ENCODE measurements at places on chromosomes 16 and 17.

DNA sequence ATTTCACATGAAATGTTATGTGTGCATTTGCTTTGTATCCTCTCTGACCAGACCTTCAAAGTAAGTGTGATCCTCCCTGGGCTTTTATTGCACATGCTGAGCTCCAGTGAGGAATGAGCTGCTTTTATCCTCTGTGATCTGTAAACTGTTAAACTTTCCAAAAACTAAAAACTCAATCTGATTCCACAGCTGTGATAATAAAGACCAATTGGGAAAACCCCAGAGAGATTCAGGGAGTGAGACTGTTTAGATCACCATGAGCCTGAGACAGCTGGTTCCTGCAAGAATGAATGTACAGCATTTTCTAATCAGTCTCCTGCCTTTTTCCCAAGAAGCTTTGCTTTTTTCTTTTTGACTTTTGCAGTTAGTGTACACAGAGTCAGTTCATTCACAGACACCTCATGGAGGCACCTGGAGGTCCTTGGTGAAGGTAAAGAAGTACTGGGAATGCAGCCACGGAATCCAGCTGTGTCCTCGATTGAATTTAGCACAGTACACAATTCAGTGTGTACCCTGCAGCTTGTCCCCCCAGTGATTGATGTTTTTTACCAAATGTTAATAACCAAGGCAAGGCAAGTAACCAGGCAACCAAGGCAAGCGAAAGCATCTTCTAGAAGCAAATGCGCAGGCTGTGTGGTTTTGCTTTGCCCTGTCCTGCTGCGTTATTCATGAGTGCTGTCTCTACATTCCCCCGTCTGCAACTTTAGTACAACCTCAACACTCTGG lies 182.6 kb downstream of the LGALS9B start:
- DNase-seq: no peak

- no peak for DNase-seq
These were observed 89.8 kb downstream of the PMP22 start for GRCh38 chr17:15175356-15175755.

DNA sequence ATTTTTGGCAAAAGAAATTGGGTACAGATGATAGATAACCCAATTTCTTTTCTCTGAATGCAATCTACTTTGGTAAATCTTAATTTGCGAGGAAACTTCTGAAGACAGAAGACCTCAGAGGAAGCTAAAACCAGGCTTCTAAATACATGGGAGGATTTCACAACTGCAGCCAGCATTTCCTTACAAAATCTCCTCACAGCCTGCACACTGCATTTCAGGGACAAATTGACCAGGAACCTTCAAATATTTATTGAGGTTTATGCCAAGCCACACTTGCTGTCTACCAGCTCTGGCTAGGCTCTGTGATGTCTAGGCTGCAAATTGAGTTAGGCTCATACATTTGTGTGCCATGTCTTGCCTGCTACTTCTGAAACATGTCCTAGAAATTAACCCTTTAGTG lies 167.3 kb upstream of the CDH5 start:
- DNase-seq: no peak

DNA sequence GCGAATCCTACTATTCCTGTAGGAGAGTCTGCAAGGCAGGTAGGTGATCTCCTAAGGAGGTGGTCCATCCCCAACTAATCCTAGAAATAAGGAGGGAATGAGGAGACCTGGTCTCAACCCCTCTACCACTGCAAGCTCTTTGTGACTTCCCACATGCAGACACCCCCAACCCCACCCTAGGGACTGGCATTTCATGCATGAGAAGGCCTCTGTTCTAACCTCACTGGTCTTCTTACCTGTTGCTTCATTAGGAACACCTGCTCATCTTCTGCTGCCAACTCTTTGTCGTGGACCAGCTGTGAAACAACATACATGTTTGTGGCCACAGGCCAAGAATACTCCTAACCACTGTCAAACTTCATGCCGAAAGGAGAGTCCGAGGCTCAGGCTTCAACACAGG lies 22.6 kb downstream of the DYNC1LI2 start:
- DNase-seq: no peak

- no peak for DNase-seq
These were observed 90.9 kb upstream of the PLCG2 start for GRCh38 chr16:81688182-81688581.

DNA sequence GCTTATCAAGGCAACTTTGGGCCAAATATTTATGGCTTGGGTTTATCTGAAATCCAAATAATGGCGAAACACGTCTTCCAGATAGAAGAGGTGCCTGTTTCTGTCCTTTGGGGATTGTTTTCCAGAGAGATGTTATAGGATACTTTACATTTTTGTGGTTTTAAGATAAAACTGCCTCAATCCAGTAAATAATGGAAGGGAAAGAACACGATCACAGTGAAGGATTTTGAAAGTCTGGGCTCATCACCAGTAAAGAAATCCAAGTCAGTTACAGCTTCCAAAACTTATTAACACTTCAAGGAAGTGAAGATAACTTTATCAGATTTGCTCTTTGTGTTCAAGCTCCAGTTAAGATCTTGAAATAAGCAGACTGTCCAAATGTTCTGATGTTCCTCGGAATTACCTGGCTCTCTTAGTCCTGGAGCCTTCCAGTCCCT lies 30.1 kb downstream of the DNAH2 start:
- no peak for DNase-seq

GRCh38 chr16:86496929-86497461 lies 13.3 kb upstream of the FOXF1 start:
- no peak for DNase-seq

DNA sequence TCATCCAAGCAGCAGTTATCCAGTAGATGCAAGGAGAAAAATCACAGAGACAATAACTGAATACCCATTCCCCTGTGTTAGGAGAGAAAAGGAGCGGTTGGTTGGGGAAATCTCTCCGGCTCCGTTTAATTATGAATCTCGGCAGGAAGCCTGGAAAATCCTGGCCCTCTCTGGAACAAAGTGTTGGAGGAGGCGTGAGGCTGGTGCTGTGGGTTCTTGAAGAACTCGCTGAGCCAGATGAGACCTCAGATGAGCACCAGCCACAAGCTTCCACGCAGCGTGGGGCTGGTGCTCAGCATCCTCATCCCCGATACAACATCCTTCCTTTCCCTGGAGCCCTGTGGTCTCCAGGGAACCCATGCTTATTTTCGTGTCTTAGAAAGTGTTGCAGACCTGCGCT lies 39.7 kb downstream of the CACNG4 start:
- no peak for DNase-seq

DNA sequence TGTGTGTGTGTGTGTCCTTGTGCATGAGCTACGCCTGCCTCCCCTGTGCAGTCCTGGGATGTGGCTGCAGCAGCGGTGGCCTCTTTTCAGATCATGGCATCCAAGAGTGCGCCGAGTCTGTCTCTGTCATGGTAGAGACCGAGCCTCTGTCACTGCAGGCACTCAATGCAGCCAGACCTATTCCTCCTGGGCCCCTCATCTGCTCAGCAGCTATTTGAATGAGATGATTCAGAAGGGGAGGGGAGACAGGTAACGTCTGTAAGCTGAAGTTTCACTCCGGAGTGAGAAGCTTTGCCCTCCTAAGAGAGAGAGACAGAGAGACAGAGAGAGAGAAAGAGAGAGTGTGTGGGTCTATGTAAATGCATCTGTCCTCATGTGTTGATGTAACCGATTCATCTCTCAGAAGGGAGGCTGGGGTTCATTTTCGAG lies 22.5 kb downstream of the STAT5A start:
- DNase-seq: no peak

DNA sequence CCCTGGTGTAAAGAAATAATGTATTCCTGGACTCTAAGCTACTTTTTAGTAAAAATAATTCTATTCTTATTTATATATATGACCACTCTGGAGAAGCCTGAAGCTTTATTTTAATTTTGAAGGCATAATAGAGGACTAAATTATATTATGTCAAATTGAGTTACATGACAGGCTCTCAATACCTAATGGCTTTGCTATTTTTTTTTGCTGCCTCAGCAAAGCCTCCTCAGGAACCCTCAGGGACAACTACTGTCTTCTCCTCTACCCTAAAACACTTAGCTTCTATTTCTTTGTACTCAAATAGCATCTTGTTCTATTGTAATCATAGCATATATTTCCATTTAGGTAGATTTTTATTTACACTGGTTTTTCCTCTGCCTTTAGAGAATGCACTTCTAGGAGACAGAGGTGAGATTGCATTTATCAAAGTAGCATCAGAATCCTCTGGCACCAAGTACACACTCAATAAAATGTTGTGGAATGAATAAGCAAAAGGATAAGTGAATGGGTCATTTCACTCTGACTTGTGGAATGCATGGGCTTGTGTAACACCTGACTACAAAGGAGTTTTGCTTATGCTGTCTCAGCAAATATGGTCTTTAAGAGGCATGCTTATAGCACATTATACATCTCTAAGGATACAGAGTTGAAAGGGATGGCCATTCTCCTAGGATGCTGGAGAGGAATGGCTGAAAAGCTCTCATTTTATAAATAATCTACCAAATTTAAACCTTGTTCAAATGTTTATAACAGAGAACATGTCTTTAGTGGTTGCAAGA lies 605.2 kb downstream of the KCNJ2 start:
- DNase-seq: no peak

DNA sequence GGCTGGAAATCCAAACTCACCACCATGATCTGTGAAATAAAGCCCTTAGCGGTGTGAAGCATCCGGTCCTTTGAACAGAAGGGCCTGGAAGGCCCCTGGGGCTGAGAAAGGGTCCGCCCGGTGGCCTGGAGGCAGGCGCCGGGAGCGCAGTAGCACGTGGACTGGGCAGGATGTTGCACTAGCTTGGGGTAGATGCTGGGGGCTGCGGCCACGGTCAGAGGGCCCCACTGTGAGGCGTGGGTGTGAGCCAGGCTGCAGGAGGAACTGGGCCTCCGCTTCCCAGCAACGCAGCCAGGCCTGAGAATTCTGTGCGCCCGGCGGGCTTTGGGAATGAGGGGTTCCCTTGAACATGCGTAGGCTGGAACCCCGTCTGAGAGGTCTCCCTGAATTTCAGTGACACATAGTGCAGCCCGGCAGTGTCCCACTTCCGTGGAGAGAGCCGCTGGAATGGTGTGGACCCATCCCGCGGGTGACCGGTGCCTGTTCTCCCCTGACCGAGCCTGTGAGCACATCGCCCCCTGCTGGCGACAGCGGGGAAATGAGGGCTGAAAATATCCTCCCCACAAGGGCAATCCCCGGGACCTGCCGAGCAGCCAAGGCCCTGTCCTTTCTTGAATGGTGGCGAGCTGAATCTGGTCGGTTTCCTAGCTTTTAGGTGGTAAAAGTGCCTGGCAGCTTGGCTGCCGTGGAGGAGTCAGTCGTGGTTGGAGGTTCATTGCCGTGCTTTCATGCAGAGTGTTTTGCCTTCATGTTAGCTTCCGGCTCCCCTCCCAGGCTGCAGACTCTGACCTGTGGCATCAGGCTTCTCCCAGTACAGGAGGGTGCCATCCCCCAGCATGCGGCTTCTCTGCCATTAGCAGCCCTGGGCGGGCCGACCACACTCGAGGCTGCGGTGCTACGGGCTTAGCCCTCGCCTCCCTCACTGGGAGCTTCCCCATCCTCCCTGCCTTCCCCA lies 43.8 kb downstream of the DNAJA2 start:
- DNase-seq: peak; percentile 91

DNA sequence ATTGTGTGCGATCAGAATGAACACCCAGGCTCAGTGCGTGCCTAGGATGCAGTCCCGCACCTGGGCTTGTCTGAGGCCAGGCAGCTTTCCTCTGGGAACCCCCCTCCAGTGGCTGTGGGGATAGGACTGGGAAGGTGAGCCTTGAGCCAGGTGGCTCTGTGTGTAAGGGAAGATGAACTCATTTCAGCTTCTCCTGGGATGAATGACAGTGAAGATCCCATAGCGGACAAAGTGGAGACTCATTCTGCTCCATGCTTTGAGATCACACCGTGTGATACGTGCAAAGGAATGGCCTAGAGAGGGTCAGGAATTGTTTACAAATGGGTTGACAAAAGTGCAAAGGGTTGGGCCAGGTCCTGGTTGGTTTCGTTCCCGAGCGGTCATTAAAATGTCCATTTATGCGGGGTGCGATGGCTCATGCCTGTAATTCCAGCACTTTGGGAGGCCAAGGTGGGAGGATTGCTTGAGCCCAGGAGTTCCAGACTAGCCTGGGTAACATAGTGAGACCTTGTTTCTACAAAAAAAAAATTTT lies 15.8 kb downstream of the GPRC5C start:
- no peak for DNase-seq

- DNase-seq: no peak
These were observed 40.3 kb downstream of the WNT3 start for GRCh38 chr17:46777943-46778915.

DNA sequence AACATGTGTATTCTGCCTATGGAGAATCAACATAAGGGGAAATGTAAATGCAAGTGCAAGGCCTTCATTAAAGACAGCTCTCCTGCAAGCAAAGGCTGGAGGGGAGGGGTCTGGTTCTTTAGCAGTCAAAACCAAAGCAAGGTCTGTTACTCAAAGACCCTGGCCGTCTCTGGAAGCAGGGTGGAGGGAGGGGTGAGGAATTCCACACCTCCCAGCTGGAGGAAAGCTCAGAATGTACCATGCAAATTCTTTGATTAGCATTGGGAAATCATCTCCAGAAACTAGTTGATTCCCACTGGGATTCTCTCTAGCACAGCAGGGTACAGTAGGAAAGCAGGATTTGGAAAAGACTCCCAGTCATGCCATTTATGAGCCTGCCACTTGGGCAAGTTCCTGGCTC lies 77.3 kb upstream of the ASIC2 start:
- no peak for DNase-seq

GRCh38 chr16:63185235-63185780 lies 1149.1 kb upstream of the CDH8 start:
- no peak for DNase-seq

DNA sequence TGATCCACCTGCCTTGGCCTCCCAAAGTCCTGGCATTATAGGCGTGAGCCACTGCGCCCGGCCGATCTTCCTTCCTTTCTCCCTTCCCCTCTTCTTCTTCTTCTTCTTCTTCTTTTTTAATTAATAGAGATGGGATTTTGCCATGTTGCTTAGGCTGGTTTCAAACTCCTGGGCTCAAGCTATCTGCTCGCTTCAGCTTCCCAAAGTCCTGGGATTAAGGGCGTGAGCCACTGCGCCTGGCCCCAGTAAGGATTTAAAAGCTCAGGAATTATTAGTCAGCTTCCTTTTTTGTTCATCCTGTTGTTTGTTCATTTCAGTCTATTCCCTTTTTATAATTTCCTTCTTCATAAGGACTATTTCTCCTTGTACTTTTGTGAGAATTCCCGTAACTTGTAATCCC lies 32.7 kb upstream of the LRRC37A start:
- DNase-seq: no peak

DNA sequence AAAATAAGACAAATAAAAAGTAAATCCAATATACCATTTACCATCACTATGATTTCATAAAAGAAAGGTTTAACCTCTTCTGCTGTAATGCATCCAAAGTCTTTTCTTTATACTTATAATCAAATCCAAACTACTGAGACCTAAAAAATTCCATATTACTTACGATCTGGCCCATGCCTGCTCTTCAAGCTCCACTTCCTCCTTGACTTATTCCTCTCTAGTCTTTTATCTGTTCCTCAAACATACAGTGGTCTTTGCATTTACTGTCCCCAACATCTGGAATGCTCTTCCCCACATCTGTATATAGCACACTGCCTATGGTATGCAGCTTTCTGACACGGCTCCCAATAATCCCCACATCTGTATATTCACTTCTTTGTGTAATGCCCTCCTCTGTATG lies 33.8 kb downstream of the PCTP start:
- DNase-seq: no peak

- no peak for DNase-seq
These were observed 218.6 kb upstream of the ASIC2 start for GRCh38 chr17:33511670-33512069.

All from GM13976 (cell line).